ENCODE measurements at places on chromosomes 3 and 15.

- DNase-seq = no peak
Measured at GRCh38 chr3:98029083-98029482, 6.0 kb downstream of the GABRR3 start.

DNA sequence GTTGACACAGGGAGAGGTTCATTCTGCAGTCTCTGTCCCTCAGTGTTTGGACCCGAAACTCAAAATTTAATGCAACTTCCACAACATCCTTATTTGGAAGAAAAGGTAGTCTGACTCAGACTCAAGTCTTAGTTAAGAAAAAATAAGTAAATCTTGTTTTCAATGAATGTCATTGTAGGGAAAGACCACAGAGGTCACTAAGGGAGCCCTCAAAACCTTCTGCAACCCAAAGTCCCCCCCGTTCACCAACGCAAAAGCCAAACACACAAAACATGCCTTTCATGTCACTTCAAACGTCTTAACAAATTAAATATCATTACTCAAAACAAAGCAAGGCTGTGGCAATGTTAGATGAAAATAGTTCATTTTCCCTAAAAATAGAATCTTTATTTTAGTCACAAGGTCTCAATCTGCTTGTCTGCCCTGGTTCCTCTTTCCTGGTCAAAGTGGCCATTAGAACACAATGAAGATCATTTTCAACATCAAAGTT is 20.9 kb upstream of the SSUH2 start:
- no peak for DNase-seq

DNA sequence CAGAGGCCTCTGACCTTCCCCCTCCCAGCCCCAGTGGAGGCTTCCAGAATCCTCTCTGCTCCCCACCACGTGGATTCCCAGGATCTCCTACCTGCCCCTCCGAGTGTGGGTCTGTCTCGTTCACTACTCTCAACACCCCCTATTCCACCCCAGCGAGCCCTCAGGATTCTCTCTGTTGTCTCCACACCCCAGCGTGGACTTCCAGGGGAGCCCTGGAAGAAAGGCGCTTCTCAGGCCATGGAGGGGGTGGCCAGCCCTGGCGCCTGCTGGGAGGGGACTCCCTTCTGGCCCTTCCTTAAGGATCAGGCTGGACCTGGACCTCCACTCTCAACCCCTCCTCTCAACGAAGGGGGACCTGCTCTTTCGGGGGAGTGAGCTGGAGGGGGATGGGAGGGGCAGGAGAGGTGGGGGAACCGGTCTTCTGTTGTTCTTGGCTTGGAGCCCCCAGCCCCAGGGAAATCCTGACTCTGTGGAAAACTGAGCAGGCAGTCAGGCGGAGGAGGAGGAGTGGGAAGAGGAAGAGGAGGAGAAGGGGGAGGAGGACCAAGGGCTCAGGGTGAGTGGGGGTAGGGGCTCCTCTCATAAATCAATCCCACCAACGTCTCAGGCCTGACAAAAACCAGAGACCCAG is 32.9 kb downstream of the EPHB3 start:
- DNase-seq = no peak

DNA sequence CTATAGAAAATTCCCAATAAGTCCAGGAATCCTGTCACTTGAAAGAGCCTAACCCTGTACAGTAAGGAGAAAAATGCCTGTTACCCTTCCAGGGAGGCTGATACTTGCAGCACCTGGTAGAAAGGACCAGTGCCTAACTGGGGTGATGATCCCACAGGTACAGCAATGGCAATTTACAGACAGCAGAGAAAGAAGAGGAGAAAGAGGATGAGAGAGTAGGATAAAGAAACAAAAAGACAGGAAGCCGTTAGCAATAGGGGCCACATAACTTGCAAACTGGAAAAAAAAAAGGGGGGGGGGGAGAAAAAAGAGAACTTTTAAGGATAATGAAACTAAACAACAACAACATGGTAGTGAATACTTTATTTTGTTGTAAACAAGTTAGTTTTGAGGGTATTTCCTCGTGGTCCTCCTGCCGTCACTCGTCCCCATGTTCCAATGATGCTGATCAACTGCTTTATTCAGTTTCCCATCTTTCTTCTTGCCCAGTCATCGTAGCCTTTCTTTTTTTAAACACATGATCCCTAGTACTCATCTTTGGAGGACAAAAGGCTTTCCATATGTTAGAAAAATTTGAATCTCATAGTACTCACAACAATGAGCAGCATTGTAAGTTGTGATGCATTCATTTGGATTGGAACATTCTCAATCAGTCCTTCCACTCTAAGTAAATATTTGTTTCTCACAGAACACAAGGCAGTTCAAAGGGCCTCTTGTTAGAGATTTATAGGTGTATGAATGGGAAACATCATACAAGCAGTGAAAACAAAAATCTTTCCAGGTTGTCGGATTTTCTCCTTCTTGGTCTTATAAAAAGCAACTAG is 8.6 kb downstream of the TM4SF1 start:
- no peak for DNase-seq

DNA sequence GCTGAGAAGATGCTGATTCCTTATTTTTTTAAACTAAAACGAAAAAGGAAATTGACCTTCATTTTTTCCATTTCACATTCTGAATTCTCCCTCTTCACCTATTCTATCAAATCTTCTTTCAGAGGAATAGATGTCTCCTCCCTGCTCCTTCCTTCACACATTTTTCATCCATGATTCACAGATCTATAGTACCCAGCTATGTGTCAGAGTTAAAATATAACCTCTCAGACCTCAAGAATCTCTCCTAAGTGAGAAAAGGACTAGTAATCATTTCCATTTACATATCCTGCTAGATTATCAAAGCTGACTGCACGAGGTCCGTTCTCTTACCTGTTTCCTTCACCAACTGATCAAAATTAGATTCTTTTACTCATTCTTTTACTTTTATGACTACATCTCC is 1297.6 kb upstream of the ALCAM start:
- no peak for DNase-seq

DNA sequence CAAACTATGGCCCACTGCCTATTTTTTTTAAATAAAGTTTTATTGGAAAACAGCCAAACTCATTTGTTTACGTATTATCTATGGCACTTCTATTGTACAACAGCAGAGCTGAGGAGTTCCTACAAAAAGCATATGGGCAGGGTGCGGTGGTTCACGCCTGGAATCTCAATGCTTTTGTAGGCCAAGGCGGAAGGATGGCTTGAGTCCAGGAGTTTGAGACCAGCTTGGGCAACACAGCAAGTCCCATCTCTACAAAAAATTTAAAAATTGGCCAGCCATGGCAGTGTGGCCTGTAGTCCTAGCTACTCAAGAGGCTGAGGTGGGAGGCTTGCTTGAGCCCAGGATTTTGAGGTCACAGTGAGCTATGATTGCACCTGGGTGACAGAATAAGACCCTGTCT is 142.3 kb downstream of the RORA start:
- no peak for DNase-seq

DNA sequence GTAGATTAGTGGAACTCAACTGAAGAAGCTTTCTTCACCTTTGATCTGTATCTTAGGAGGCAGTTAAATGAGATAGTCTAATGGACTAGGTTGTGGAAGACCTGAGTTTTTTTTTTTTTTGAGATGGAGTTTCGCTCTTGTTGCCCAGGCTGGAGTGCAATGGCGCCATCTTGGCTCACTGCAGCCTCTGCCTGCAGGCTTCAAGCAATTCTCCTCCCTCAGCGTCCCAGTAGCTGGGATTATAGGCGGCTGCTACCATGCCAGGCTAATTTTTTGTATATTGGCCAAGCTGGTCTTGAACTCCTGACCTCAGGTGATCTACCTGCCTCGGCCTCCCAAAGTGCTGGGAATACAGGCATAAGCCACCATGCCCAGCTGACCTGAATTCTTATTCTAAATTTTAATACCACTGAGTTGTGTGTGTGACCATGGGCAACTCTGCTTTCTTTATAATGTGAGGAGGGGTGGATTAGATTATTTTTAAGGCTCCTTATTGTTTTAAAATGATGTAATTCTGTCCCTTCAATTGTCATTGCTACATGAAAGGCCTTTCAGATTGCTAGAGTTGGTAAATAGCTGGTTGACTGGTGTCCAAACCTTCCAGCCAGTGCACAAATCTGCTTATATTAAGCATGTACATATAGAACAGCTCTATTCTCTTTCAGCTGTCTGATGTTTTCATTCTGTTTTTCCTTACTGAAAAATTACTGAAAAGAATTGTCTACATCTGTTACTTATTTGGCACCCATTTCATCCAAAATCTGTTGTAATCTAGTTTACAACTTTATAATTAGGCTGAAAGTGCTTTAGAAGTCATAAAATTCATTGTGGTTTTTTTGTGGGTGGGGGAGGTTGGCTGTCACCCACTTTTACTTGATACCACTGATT is 2.3 kb downstream of the LNP1 start:
- DNase-seq = no peak

DNA sequence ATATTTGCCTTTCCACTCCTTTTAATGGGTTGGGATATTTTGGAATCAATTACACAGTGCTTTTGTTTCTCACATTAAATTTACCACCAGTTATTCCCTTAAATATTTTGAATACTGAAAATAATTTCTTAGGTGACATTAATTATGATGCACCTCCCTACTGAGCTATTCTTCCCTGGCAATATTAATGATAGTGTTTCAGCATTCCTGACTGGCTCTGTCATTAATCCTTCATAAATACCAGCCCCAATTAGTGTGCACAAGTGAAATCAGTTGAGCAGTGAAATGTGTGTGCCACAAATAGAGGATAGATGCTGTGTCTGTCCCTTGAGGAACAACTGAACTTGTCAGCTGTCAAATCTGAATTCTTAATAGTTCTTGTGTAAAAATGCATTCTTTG is 304.0 kb downstream of the CACNA2D3 start:
- DNase-seq = no peak

- no peak for DNase-seq
Measured at GRCh38 chr15:79812541-79812940, 84.3 kb downstream of the MTHFS start.

DNA sequence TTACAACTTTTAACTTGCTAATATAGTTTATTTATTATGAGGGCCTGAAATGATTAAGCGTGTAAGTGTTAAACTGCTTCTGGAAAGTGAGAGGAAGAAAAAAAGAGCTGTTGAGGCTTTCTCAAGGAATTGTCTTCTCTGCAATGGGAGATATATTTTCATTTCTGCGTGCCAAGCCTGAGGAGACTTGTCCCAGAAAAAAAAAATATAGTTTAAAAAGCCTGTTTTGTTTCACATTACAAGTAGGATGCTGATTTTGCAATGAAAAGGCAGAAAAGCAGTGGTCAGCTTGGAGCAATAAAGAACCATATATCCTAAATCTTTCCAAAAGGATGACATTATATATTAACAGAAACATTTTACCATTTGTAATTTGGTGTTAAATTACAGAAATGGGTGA is 115.5 kb downstream of the GMNC start:
- DNase-seq = no peak

DNA sequence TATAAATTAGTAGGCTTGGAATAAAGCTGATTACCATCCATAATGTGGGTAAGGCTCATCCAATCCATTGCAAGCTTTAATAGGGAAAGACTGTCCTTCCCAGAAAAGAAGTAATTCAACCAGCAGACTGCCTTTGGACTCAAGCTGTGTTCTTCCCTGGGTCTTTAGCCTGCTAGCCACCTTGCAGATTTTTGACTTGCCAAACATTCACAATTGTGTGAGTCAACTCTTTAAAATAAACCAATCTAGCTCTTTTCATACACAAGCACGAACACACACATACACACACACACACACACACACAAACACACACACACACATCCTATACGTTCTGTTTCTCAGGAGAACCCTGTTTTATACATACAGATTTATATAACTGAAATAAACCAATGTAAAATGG is 248.1 kb downstream of the NAALADL2 start:
- DNase-seq = no peak

DNA sequence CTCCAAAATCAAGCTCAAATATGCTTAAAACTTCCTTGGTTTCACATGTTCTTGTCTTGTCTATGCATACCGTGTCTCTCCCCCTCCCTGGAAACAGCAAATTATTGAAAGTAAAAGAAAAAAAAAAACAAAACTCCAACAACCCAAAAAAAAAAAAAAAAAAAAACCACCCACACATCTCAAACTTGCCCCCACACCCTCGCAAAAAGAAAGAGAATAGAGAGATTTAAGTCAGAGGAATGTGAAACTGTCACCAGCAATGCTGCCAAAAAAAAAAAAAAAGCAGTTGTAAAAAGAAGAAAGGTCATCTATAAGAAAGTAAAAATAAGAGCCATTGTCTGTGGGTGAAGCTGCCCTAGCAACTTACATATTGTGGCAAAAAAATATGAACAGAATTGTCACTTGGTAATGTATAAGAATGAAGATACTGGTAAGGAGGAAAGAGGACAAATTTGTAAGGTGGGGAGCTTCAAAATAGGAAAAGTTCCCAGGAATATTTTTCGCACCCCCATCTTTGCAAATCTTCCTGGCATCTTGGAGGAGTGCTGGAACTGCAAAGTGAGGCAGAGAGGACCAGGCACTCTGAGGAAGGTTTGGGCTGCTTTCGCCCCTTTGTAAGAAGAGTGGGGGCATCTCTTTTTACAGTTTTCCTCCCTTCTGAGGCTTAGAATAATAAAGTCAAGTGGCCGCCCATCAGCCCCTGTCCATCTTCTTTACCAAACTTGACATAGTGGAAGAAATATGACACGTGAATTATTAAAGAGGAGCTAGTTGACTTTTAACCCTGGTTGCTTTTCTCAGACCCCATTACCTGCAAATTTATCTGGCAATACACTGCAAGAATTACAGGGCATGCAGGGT is 81.8 kb downstream of the NR2F2 start:
- no peak for DNase-seq

GRCh38 chr15:53962646-53963561 is 15.3 kb upstream of the UNC13C start:
- no peak for DNase-seq

GRCh38 chr15:100758555-100758954 is 121.1 kb upstream of the ALDH1A3 start:
- no peak for DNase-seq

DNA sequence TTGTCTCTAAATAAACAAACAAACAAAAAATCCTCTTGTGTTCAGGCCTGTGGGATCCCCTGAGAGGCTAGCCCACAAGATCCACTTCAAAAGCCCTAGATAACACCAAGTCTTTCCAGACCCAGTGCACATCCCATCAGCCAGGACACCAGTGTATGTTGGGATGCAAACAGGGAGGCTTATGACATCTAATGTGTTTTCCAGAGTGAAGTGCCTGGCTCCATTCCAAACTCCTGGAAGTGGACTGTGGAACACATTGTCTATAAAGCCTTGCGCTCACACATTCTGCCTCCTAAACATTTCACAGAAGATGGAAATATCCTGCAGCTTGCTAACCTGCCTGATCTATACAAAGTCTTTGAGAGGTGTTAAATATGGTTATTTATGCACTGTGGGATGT is 57.0 kb downstream of the MLH1 start:
- DNase-seq = no peak

- no peak for DNase-seq
Measured at GRCh38 chr3:1380926-1381646, 288.3 kb downstream of the CNTN6 start.

DNA sequence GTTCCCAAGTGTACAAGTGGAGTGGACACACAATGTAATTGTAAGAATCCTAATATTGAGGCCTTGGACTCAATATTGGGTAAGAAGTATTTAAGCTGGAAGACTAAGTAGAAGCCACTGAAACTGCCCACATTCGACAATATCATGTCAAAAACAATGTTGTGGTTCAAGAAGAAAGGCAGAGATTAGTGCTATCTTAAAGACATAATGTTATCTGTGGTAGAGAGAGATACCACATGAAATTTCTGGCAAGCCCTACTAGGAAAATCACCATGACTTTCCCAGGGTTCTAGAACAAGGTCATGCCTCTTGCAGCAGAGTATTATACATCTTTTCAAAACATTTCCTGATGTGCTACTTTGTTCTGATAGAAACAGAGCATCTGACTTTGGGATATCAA is 192.6 kb downstream of the RAP2B start:
- no peak for DNase-seq

GRCh38 chr15:41816788-41817187 is 11.1 kb upstream of the JMJD7 start:
- no peak for DNase-seq

Data from stimulated activated CD4-positive, alpha-beta T cell treated with anti-CD3 and anti-CD28 coated beads, Interleukin-1b, Interleukin-23, amount 100 ng/mL, for 24 hours (primary cell).